Activated naive CD4-positive, alpha-beta T cell treated with anti-CD3 and anti-CD28 coated beads for 36 hours (primary cell): ENCODE measurements at places on chromosomes 4 and X. TPM values are rescaled to one million over a fixed set of nuclear protein-coding genes. Genes with fewer than 3 reads are reported as not detected.

- DNase-seq: no peak
Measured at GRCh38 chr4:62377700-62378099, 1177.6 kb downstream of the ADGRL3 start.

GRCh38 chrX:112695494-112695893 lies 15.8 kb upstream of the LHFPL1 start:
- no peak for DNase-seq

DNA sequence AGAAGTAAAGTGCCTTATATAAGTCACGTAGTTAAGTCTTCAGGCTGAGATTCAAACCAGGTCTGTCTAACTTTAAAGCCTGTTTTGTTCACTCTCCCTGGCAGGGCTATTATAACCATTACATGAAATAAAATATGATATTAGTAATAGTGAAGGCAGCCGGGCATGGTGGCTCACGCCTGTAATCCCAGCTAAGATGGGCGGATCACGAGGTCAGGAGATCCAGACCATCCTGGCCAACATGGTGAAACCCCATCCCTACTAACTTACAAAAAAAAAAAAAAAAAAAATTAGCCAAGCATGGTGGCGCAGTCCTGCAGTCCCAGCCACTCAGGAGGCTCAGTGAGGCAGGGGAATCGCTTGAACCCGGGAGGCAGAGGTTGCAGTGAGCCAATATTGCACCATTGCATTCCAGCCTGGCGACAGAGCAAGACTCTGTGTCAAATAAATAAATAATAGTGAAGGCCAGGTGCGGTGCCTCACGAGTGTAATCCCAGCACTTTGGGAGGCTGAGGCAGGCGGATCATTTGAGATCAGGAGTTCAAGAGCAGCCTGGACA lies 22.1 kb upstream of the SOWAHD start:
- no peak for DNase-seq

GRCh38 chr4:165472943-165473676 lies 94.3 kb downstream of the CPE start:
- no peak for DNase-seq

LAMP2 gene
- 37.9 TPM for total RNA-seq

ABLIM2 gene
- total RNA-seq: 0.24 TPM

DNA sequence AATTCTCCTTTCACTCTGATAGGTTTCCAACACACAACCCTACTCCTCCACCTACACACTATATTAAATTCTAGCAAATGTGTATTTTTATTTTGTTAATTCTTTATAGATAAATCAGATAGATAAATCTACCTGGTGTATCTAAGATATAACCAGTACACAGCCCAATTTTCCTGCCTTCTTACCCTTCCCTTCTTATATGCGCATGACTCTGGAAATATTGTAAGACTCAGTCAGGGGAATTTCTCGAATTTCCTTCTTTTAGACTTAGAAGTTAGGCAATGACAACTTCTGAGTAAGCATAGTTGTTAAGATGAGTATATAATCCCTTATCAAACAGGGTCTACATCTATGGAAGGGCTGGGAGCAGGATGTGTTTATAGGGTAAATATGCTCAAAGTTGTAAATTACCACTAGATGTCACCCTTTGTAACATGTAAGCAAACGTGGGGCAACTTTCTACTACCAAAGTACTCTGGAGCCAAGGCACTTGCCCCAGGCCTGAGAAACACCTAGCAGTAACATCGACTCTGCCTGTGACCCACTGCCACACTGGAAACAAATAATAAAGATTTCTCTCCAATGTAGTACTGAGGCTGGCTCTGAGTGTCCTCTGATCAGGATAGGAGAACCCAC lies 444.7 kb downstream of the IQCM start:
- no peak for DNase-seq

HTRA3 gene
- not detected for total RNA-seq

NOX1 gene
- total RNA-seq: not detected

GBA3 gene
- not detected for total RNA-seq

DNA sequence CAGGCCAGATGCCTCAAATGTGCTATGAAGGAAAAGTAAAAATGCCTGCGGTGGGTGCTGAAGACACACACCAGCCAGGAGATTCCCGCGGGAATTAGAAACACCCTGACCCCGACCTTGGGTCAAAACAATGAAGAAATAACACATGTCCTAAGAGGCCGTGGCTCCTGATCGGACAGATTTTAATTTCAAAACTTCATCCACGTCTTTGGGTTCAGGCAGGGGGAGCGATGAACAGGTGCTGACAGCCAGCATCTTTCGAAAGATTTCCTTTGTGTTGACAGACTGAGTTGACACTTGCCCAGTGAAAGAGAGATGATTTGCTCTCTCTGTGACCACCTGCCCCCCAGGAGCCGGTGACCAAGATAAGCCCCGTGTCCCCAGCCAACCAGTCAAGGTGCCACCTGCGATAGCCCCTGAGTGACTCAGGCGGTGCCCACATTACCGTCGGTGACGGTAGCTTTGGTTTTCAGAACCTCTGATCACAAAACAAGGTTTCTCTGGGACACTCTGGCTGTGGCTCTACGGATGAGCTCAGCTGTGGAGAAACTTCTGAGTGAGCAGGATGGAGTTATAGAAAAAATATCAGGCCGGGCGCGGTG lies 11.0 kb upstream of the IL3RA start:
- DNase-seq: no peak

- DNase-seq: no peak
Measured at GRCh38 chr4:165861363-165861762, 11.7 kb upstream of the TLL1 start.

DNA sequence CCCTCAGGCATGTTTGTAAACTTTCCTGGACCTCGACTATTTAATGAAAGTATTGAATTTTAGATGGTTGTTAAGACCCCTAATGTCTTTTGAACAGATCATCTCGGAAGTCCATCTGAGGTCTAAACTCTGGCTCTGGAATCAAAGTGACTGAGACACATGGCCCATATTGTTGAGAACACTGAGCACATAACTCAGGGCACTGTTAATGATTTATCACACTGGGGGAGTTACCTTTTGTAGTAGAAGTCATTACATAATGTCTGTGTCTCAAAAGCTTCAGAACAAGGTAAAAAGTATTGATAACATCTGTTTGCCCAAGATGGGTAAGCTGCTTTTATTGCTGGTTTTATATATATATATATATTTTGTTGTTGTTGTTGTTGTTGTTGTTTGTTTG lies 103.4 kb upstream of the HS3ST1 start:
- DNase-seq: no peak

DNA sequence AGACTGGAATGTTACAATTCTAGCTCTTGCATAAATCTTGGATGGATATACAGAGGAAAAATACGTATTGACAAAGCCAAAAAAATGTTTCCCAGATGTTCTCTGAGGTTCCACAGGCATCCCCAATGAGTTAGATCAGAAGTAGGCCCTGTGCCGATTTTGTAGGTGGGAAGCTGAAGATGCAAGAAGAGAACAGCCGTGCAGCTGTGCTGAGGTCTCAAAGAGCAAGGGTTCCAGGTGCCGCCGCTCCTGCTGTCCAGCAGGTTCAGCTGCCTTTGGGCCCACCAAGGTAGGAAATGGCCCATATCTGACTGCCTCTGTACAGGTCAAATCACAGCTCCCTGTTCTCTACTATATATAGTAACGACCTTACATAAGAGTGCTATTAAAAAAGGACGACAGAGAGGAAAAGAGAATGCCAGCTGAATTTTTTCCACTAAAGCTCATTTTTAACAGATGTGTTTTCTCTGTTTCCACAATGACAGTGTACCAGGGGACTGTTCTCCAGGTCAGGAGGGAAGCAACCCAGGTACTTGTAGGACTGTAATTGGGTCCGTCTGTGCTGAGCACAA lies 155.6 kb downstream of the CBR4 start:
- DNase-seq: no peak

SOD3 gene
- total RNA-seq: not detected

MGARP gene
- total RNA-seq: not detected

DNA sequence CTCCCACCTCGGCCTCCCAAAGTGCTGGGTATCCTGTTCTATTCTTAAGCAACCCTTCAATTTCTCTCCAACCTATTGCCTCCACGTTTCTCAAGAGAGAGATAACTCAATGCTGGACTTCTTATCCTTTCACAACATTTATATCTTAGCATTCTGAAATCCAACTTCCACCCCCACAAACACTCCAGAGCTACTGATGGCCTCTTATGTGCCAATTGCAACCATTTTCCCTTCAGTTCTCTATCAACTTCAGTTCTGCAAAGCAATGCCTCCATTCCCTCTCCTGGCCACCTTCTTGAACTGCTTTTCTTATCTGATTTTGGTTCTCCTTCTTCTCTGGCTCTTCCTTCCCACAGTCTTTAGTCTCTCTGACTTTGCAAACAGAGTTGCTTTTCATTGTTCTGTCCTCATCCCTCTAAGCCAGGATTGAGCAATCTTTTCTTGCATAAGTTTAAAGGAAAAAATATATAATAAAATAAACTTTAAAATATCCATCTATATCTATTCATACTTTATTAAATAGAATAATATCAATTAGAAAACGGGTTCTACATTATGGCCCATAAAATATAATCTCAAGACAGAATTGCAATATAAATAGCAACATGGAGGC lies 3.6 kb upstream of the STBD1 start:
- DNase-seq: no peak

DNA sequence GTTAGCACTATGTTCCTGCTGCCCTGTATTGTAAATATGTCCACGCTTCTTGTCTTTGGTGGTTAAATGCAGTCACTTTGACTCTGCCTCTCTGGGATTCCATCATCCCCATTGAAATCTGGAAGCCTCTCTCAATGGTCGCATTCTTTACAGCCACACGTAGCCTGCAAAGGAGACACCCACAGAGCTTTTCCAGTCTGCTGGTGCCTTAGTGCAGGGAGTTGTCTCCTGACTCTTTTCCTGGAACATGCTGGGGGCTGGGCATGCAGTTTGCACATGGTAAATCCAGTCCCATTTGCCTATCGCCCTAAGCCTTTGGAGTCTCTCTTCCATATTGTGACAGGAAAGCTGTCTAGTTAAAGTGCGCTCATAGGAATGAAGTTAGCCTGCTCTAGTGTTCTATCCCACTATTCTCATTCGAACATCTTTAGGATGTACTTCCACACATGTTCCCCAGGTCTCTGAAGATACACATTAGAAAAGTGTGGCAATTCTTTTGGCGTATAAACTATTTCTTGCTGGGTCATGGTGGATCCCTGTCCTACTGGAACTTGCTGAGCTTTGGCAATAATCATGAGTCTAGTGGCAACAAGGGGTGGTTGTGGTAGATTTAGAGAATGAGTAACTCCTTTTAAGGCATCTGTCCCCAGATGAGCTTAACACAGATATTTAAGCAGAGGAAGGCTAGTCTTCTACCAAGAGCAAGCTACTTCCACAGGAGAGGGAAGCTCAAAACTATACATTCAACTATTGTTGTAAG lies 33.7 kb downstream of the COQ2 start:
- no peak for DNase-seq
